NCI-H2227 treated with DMSO at 0.1 percent for 48 hours (cell line): ENCODE measurements at places on chromosomes 7 and 10.

DNA sequence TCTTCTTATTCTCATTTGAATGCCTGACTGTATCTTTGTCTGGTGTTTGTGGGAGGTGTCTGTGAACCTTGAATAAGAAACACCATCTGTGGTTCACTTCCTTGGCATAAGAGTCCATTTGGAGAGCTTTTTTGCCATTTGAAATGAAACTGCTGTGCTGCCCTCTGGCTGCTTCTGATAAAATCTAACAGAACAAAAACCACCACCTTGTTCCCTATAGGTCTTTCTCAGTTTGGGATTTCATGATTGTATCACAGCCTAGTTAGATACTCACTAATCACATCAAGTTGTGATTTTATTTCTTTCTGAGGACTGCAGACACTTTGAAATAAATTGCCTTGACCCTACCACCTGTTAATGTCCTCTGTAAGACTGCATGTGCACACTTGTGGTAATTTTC, 102.7 kb upstream of the FAM13C start:
- DNase-seq: no peak

DNA sequence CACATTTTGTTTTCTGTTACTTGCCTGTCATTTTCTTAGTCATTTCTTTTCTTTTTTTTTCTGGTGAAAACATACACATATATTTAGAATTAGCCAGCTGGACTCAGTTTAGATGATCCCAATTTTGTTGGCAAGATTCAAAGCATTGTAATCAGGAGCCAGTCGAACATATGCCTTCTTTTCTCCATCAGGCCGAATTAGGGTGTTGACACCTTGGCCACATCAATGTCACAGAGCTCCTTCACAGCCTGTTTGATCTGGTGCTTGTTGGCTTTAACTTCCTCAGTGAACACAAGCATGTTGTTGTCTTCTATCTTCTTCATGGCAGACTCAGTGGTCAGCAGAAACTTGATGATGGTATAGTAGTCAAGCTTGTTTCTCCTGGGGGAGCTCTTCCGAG, 32.6 kb downstream of the PHF14 start:
- DNase-seq: no peak

- no peak for DNase-seq
Measured at GRCh38 chr7:44587843-44588711, 6.0 kb upstream of the TMED4 start.

DNA sequence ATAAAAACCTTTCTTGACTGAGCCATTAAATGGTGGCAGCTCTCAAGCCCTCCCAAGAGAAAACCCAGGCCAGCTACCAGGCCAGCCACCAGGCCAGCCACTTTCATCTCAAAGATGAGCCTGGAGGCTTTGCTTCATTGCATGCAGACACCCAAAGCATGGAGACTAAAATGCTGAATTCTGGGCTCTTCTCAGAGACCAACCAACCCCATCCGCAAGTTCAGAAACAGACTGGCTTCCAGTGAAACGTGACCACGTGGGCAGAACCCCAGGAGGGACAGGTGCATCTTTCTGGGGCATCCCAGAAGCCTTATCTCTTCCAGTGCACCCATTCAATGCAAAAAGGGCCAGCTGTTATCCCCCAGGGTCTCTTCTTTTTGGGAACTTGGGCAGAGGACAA, 20.9 kb downstream of the CHST15 start:
- no peak for DNase-seq

DNA sequence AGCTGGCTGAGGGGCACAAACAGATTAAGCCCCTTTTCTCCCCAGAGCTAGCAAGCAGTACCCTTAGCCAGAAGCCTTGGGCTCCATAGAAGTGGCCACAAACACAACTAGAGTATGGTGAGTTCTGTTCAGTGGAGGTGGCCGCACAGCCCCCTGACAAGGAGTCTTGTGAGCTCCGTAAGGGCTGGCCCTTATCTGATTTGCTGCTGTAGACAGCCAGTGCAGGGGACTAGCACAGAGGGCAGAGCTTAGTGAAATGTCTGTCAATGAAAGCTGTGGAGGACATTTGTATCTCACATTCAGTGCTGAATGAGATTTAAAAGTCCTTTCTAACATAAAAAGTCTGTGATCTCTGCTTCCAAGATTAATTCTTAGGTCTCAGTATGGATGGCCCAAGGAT, 137.3 kb downstream of the AUTS2 start:
- DNase-seq: no peak

DNA sequence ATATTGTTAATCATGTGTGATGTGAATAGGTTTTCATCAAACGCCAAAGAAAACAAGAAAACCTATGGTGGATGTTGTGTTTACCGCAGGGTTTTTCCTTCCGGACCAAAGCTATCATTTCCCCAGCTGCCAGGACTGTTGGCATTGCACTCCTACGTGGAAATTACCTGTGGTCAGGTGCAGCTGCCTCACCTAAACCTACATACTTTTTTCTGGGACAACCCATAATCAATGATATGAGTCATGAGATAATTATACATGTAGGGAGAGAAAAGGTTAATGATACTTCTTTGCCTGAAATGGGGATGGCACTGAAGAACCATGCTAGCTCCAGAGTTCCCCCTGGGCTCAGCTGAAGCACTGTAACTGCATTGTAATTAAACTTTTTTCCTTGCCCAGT, 223.6 kb upstream of the SEMA3E start:
- DNase-seq: no peak

DNA sequence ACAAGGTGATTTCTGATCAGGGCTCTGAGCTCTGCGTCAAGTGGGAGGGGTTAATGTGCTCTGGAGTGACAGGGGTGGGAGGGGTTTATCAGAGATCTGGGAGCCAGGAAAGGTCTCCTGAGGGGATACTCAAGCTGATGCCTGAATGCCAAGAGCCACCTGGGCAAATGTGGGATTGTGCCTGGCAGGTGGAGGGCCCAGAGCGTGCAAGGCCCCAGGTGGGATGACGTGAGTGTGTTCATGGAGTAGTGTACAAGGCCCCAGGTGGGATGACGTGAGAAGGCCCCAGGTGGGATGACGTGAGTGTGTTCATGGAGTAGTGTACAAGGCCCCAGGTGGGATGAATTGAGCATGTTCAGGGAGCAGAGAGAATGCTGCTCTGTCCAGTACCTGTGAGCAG, 610.3 kb downstream of the PTPRN2 start:
- DNase-seq: no peak

DNA sequence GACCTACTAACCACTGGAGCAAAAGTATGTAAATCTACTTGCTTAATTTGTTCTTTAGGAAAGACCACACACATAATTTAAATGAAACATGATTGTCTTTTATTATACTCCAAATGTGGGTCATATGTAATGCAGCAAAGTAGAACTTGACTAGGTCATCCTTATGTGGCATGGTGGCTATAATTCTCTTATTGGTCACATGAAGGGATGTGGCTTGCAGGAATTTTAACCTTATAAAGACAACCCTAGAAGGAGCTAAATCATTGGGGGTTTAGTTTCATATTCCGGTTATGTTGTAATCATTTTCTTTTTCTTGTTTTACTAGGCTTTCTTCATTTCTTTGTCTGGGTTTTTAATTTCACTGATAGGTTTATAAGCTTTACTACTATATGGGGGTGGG, 93.9 kb downstream of the SEPTIN7 start:
- no peak for DNase-seq
